ENCODE measurements at places on chromosomes 6 and 20.
A peak's percentile ranks its signal among the peaks of the same experiment; 100 is the strongest.

DNA sequence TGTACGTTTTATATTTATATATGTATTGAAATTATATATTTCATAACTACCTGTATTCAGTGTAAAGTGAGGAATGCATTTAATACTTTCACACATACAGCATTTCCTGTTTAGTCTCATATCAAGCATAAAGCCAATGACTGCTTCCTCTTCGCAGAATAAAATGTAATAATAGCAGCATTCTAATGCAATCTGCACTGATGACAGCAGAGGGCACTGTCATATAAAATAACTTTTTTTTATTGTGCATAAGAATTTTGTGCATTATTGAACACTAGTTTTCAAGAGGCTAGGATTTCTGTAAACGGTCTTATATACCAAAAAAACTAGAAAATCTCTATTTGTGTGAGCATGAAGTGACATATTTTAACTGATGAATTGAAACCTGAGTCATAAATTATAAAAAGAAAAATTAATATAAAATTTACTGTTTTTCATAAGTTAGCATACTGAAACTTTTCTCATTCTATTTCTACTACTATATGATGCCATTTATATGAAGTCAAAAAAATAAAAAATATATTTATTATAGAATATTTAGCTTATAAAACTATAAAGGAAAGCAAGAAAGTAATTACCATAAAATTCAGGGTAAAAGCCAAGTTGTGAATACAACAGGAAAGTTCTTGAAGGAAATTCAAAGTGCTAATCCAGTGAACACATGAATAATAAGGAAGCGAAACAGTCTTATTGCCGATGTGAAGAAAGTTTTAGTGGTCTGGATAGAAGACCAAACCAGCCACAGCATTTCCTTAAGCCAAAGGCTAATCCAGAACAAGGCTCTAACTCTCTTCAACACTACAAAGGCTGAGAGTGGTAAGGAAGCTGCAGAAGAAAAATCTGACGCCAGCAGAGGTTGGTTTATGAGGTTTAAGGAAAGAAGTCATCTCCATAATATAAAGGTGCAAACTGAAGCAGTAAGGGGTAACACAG lies 36.3 kb downstream of the RNF146 start:
- peak; percentile 76 for DNase-seq

DNA sequence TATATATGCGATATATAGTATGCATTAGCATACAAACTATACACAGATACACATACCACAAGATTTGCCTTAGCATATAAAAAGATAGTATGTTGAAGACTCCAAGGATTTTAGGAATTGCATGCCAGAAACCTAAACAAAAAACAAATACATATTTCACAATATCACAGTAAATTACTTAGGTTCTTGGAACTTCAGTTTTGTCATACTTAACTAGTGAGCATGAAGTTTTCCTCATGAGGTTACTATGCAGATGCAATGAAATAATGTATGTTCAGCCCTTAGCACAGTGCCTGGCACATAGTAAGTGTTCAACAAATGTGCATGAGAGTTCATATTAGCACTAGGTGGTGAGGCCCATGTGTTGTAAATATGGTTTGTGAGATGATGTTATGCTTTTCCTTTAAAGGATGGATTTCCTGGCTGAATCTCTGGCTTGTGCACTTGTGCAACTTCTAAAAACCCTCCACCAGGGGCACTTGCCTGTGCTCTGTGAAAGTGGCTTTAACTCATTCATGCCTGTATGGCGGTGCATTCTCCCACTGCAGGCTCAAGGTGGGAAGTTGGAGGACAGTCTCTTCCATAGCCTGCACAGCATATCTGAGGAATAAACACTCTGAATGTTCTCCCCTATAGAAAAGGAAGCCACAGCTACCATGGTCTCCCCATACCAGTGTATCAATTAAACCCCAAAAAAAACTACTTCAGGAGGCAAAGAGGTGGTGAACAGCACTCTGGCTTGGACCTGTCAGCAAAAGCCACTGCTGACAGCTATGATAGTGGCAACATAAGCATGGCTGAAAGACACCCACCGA lies 624.1 kb upstream of the CDH4 start:
- no peak for DNase-seq

DNA sequence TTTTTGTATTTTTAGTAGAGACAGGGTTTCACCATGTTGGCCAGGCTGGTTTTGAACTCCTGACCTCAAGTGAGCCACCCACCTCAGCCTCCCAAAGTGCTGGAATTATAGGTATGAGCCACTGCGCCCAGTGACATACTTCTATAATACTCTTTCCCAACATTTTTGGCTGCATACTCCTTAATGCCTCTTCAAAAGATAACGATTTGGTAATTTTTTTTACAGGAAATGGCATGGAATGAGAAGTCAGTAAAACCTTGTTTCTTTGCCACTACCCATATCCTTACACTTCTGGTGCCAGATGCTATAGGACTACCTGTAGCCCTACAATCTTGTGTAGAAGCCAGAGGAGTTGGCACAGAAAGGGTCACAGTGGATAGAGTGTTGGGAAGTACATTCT lies 41.4 kb upstream of the SGK1 start:
- DNase-seq = no peak

- DNase-seq = no peak
Observed at GRCh38 chr6:52725535-52726192, 37.6 kb downstream of the GSTA2 start.

DNA sequence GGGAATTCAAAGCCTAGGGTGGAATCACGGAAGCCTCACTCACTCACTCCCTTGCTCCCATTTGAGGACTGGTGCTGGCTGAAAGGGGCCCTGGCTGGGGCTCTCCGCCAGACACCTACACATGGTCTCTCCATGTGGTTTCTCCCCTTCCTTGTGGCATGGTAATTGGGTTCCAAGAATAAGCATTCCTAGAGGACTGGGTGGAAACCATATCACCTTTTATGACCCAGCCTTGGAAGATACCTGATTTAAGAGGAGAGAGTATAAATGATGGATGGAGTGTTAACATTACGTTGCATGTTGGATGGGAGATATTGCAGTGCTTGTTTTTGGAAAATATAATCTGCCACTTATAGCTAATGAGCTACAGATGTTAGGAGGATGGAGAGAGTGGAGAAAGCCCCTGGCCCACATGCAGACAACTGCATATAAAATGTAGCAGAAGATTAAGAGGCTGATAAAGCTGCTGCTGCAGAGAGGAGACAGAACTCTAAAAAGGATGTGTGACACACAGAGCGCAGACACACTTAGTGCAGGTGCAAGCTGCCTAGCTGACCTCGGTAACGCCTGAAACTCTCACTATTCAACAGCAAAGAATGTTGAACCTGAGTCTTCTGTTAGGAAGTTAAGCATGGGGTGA lies 23.3 kb upstream of the CDKN1A start:
- no peak for DNase-seq

DNA sequence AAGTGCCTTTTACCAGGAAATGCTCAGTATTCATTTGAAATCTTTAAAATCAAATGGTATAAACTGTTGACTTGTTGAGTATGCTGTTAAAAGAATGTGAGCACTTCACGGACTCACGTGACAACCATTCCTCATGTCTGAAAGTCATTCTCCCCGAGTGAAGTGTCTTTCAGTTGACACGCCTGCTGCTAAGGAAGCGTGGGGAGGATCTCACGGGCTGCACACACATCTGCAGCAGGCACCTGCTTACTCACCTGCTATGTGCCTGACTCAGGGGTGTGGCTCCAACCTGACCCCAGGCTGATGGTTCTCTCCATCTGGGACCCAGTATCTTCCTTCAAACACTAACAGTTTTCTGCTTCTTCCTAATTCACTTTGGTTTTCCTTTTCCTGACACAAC lies 32.7 kb downstream of the WDR27 start:
- no peak for DNase-seq

DNA sequence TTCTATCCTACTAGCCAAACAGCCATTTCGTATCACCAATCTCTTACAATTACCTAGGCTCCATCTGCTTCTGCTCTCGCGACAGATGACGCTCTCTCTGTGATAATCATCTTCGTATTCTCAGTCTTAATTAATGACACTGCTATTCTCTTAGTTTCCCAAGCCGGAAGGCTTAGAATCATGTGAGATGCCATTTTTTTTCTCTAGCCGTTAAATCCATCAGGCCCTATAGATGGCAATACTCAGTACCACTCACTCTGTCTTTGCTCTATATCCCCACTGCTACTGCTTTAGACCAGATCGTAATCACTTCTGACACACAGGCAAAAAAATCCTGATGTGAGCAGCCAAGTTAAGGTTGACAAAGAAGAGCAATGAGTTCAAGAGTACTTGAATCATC lies 2.1 kb upstream of the THEMIS start:
- peak; percentile 65 for DNase-seq

DNA sequence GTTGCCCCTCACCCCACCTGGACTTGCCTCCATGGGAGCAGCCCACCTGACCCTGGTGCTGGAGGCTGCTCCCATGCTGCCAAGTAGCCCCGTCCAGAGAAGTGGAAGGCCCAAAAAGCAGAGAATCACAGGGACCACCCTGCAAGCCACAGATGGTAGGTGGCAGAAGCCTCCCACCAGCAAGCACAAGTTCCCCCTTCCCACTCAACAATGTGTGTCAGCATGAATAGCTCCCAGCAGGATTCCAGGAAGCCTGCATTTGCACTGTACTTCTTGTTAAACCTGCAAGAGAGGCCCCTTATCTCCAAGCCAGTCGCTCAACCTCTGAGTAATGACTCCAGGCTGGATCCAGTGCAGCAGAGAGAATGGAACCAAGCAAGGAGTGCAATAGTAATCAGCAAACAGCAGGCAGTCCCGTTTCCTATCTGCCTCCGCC lies 180.8 kb upstream of the CST7 start:
- no peak for DNase-seq

DNA sequence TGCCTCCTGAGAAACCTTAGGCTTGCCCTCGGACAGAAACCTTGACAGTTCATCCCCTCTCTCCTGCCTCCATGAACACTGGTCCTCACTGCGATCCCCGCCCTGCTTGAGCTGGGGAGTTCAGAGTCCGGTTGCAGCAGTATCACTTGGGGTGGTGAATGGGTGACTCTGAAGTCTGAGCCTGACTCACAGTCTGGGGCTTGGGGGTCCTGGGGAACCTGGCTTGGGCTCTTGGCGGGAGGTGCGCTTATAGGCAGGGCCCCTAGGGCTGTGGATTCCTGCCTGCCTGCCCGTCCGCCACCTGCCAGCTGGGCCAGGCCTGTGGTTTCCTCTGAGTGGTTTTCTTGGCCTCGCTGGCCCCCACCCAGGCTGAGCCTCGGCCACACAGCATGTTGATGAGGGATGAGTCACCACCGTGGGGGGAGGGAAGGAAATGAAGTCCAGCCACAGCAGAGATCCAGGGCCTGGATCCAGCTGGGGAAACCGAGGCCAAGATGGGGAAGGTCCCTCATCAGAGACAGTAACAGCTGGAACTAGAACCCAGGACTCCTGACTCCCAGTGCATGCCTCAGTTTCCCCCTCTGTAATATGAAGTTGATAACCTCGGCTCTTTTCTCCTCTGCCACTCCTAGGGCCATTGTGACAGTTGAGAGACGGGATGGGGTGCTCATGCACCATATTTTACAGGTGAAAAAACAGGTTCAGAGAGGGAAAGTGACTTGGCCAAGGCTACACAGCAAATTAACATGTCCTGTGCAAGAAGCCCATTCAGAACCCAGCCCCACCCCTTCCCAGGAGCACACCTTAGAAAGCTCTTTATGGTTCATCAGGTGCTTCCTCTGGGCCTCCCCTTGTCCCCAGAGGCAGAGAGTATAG lies 9.2 kb downstream of the FOXS1 start:
- DNase-seq = peak; percentile 33

DNA sequence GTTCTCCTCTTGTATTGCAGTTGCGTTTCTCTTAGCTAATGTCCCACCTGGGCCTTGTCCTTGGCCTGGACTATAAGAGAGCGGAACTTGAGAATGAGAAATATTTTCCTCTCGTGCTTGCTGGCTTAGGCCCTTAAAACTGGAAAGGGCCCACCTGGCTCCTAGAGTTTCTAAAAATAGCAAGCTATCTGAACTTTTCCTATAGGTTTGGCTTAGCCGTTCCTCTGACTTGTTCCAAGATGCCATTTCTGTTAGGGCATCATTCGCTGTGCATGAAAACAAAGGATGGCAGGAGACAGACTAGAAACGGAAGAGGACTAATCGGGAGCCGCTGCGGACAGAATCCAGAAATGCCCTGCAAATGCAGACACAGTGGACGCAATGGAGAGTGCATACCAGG lies 4.5 kb downstream of the RIPOR3 start:
- no peak for DNase-seq

GRCh38 chr20:47774131-47774777 lies 11.0 kb downstream of the SULF2 start:
- DNase-seq = no peak

DNA sequence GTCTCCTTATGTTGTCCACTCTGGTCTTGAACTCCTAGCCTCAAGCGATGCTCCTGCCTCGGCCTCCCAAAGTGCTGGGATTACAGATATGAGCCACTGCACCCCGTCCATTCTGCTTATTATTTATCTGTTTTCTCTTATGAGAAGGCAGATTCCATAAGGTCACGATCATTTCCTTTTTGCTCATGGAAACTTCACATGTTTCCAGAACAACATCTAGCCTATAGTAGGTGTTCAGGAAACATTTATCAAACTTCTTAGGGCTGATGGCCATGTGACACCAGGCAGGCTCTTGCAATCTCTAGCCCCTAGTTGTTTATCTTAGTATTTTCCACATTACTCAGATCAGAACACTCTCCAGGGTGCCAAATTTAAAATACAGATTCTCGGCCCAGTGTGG lies 61.2 kb downstream of the ZFP64 start:
- no peak for DNase-seq

- DNase-seq = no peak
Observed at GRCh38 chr6:3956054-3956453, 106.9 kb downstream of the FAM50B start.

DNA sequence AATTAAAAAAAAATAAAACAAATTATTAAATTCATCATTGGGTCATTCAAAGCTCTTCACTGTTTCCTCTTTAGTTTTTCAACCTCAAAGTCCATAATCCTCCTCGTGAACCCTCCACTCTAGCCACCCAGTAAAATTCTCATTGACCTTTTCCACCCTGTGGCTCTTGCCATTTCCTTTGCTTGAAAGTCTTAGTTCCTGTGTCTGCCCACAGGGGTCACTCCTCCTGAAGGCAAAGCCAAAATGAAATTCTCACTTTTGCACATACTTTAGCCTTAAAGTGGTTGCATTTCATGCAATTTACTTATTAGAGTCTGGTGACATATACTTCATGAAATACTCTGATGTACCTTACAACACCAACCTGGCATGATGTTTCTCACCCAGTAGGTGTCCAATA lies 263.7 kb downstream of the BMP2 start:
- no peak for DNase-seq

DNA sequence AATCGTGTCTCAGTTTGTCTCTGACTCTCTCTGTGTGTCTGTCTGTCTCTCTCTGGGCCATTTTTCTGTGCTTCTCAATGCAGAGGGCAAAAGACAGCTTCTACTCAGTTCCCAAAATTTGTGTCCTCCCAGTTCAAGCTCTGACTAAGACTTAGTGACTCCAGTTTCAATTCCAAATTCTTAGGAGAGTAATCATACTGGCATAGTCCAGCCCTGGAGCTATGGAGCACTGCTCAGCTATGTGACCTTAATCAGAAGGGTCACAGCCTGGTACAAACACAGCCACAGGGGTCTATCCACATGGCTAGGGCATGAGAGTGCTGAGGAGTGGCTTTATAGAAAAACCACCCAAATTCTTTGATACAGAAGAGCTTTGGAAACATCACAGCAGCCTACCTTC lies 91.9 kb downstream of the FOXF2 start:
- no peak for DNase-seq

Measured in CD4-positive, alpha-beta T cell treated with Interleukin-17A for 1 hour (primary cell).